ENCODE measurements at places on chromosomes 2 and 18.

DNA sequence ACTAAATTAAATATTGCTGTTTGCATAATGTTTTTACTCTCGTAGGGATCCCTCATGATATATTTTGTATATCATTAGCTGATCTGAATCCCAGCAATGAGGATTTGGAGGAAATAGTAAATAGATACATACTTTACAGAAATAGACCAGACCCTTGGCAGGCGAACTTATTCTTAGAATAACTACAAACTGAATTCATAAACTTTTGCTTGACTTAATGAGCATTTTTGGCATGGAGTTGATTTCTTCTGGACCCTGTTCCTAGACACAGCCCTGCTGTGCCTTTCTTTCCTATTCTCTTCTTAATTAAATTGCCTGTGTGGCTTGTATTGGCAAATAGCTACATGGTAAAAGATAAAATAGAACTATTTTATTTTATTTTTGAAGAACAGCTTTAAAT is 145.9 kb downstream of the GREB1L start:
- no peak for DNase-seq

- no peak for DNase-seq
Observed at GRCh38 chr2:172160839-172161238, 58.1 kb upstream of the DLX2 start.

- peak; percentile 100 for DNase-seq
Observed at GRCh38 chr2:27954771-27955383, 64.3 kb downstream of the BABAM2 start.

GRCh38 chr2:163213661-163214081 is 375.1 kb upstream of the KCNH7 start:
- peak; percentile 77 for DNase-seq

DNA sequence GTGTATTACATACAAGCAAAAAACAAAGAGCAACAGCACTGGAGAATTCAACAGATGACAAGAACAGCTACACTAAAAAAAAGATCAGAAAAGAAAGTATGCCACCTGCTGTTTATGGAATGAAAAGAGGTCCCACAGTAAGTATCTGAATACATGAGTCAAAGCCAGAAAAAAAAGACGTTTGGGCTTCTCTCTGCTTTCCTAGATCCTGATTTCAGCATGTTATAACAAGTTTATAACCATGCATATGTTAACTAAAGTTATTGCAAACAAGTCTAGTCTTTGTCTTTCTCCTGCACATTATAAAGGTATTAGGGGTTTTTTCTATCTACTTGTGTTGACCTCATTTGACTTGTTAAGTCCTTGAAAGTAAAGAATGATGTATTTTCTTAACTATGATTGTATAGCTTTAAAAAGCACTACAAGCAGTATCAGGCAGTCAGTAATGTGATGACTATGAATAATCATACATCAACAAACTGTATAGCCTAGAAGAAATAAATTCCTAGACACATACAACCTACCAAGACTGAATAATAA is 108.5 kb upstream of the COL5A2 start:
- peak; percentile 86 for DNase-seq

DNA sequence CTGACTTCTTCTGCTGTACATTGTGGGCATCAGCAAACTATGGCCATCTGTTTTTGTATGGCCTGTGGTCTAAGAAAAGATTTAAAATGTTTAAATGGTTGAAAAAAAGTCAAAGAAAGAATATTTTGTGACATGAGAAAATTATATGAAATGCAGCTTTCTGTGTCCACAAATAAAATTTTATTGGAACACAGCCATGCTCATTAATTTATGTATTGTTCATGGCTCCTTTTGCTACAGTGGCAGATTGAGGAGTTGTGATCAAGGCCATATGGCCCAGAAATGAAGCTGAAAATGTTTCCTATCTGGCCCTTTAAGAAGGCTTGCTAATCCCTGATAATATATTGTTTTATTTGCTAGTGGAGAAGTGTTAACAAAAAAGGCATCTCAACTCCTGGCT is 162.0 kb downstream of the SLC4A3 start:
- no peak for DNase-seq

GRCh38 chr18:14000884-14001283 is 85.5 kb upstream of the MC2R start:
- no peak for DNase-seq

DNA sequence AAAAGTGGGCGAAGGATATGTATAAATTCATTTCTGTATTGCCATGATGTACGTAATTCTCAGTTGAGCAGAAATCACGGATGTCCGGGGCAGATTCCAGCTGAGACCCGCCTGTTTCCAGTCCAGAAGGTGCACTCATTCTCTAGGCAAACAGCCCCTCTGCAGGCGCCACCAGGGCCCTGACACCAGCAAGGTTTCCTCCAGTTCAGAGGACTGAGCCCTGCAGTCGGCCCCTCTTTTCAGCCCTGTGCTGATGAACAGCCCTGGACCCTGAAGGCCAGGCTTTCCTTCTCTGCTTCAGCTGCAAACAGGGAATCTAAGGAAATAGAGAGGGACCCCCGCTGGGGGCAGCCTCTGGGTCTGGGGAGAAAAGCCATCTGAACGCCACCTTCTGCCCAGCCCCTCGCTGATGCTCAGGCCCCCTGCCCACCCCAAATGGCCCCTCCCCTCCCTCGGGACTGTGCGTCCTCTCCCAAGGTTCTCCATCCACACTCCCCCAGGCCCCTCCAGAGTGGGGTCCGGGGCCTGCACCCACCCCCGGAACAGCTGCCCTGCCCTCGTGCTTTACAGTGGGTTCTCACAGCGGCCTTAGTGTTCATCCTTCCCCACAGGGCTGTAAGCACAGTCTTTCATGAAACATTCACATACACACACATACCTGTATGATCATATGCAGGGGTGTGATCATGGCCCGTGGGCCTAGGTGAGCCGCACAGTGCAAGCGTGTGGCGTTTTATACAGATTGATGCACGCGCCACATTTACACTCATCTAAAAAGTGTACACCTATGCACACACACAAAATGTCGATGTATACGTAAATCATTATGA is 12.1 kb downstream of the COPS9 start:
- no peak for DNase-seq

DNA sequence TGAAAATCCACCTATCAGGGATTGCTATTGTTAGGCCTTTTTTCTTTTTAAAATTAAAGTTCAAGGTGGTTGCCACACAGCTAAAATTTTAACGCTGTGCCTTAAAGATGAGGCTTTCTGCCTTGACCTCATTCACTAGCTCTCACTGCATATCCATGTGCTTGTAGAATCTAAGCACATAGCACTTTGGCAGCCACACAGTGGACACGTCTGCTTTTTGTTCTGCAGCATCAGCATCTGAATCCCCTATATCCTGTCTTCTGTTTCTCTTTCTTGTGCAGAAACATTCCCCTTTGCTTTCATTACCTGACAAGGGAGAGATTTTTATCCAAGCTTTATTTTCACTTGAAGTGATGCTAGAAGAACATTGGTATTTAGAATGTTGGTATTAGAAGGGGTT is 38.1 kb downstream of the RALB start:
- no peak for DNase-seq

- peak; percentile 49 for DNase-seq
Observed at GRCh38 chr2:7012141-7012764, 95.0 kb downstream of the RNF144A start.

- no peak for DNase-seq
Observed at GRCh38 chr2:8628866-8629209, 53.0 kb upstream of the ID2 start.
